HCT116 (cell line): ENCODE measurements at places on chromosomes 1 and 21.

- no peak for DNase-seq
Observed at GRCh38 chr1:158126425-158126824, 54.3 kb upstream of the CD1D start.

- DNase-seq = no peak
Observed at GRCh38 chr21:30726726-30727125, 8.1 kb upstream of the KRTAP21-3 start.

DNA sequence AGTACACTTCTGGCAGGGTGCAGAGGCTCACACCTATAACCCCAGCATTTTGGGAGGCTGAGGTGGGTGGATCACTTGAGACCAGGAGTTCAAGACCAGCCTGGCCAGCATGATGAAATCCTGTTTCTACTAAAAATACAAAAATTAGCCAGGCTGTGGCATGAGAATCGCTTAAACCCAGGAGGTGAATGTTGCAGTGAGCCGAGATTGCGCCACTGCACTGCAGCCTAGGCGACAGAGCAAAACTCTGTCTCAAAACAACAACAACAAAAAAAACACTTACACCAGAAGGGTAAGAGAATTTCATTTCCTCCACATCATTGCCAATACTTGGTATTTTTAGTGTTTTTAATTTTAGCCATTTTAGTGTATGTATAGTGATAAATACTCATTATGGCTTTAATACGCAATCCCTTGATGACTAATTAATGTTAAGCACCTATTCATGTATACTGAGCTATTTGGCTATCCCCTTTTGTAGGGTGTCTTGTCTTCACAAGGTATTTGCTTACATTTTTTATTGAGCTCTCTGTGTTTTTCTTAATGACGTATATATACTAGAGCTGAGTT, 77.1 kb upstream of the TNR start:
- DNase-seq = no peak

GRCh38 chr1:87024936-87025540, 110.6 kb downstream of the HS2ST1 start:
- DNase-seq = peak; percentile 15

- no peak for DNase-seq
Observed at GRCh38 chr1:203066965-203067364, 18.8 kb downstream of the MYOG start.

- no peak for DNase-seq
Observed at GRCh38 chr1:1295154-1295923, 12.4 kb downstream of the ACAP3 start.

DNA sequence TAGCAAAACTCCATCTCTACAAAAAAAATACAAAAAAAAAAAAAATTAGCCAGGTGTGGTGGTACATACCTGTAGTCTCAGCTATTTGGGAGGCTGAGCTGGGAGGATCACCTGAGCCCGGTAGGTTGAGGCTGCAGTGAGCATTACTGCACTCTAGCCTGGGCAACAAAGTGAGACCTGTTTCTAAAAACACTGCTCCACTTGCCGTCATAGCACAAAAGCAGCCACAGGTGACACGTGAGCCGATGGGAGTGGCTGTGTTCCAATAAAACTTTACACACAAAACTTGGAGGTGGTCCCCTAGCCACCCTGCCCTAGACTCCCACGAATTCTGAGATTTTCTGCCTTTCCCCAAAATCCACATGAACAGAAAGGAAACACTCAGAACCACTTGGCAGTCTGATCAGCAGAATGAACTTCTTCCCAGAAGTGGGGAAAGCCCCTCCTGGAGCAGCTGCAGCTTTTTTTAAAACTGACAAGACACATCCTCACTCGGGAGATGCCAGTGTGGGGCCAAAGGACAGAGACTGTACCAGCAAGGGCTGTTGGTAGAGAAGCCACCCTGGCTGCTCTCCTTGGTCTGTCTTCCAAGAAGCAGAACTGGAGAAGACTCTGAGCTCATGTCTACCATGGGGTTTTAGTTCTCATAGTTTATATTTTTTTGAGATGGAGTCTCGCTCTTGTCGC, 23.3 kb downstream of the PLEKHM2 start:
- DNase-seq = no peak

DNA sequence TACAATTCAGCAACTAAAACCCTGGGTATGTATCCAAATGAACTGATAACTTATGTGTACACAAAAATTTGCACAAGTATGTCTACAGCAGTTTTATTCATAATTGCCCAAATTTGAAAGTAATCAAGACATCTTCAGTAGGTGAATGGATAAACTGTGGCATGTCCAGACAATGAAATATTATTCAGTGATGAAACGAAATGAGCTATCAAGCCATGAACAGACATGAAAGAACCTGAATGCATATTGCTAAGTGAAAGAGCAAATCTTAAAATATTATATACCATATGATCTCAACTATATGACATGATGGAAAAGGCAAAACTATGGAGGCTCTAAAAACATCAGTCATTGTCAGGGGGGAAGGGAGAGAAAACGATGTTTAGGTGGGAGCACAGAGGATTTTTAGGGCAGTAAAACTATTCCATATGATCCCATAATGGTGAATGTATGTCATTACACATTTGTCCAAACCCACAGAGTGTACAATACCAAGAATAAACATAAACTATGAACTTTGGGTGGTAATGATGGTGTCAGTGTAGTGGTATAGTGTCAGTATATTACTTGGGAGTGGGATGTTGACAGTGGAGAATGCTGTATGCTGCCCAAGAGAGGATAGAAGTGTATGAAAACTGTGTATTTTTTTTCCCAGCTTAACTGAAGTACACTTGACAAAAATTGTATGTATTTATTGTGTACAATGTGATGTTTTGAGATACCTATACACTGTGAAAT, 92.8 kb upstream of the PPP2R5A start:
- DNase-seq = no peak

DNA sequence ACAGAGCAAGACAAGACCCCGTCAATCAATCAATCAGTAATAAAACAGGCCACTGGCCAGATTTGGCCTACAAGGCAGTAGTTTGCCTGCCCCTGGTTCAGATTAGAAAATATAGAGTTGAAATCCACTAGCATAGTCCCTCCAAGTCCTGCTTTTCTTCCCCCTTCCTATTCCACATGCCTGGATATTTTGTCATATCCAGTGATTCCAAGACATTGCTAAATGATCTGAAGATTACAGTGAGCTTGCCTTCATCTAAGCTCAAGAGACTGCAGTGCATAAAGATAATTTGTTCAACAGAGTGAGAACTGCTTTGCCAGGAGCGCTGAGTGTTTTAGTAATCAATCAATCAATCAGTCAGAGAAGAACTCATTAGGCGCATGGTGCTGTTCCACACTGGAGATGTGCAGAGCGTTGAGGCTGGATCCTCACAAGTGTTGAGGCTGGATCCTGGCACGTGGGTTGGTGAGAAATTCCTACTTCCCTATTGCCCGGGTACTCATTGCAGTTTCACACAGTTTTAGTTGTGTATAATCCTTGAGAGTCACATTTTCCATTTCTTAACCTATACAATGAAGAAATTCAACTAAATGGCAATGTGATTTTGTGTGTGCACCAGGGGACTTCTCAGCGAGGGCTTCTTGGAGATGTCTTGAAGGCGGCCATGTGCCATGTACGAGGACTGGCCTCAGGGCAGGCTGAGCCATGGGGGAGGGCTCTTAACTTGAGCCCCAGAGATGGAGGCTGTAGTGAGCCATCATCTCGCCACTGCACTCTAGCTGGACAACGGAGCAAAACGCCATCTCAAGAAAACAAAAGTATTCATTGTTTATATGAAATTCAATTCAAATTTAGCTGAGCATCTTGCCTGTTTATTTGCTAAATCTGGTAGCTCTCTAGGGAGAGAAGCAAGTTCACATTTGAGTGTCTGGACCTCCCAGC, 76.3 kb downstream of the TOMM20 start:
- no peak for DNase-seq

- no peak for DNase-seq
Observed at GRCh38 chr1:109620401-109620791, 759 bp downstream of the AMPD2 start.

- DNase-seq = no peak
Observed at GRCh38 chr1:197435224-197435623, 167.2 kb downstream of the CRB1 start.

GRCh38 chr1:46285730-46286477, 17.5 kb downstream of the LRRC41 start:
- no peak for DNase-seq

GRCh38 chr1:34162852-34163766, 1.9 kb downstream of the CSMD2 start:
- DNase-seq = peak; percentile 39

GRCh38 chr1:38624336-38625039, 235.1 kb downstream of the RRAGC start:
- DNase-seq = no peak

DNA sequence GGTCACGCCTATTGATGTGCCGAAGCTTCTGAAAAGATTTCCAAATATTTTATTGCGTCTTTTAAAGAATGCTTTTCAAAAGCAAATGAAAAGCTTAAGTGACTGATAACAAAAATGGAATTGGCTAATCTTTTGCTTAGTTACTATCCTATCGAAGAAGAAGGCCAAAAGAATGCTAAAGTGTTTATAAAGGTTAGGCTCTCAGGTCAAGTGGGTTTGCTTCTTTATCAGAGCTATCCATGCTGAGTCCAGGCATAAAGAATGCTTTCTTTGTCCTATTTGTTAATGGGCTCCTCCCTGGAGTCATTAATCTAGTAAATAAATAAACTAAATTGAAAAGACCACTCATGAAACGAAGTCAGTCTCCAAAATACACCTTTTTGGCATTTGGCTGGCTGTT, 133.4 kb upstream of the LYPLAL1 start:
- no peak for DNase-seq

DNA sequence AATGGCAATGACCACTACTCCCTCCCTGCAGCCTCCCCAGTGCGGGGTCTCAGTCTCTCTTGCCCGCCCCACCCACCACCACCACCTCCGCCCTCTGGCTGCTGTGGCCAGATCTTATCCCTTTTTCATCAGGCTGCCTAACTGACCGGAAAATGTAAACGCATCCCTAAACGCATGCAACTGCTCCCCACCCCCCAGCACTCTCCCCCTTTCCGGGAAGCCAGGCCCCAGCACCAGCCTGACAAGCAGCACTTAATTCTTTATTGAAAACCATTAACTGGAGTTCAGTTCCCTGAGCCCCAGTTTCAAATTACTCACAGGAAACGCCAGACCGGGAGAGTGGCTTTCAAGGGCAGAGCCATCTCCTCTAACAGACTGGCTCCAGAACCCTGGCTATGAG, 147.7 kb downstream of the DMRTA2 start:
- no peak for DNase-seq

DNA sequence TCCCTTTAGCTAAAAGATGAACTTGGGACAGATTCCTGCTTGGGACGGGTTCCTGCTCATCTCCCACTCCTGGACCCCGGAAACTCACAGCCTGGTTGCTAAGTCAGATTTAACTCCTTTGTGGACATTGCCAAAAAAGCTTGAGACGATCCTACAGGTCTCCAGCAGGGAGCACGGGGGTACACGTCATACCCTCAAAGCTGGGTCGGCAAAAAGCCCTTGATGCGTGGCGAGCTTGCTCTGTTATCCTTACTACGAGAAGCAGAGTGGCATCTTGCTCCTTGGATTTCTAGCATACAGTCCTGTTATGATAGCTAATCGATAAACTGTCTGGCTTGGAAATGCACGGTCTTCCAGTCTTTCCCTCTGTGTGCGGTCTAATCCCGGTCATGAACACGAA, 60.8 kb upstream of the KRTAP19-8 start:
- DNase-seq = no peak

DNA sequence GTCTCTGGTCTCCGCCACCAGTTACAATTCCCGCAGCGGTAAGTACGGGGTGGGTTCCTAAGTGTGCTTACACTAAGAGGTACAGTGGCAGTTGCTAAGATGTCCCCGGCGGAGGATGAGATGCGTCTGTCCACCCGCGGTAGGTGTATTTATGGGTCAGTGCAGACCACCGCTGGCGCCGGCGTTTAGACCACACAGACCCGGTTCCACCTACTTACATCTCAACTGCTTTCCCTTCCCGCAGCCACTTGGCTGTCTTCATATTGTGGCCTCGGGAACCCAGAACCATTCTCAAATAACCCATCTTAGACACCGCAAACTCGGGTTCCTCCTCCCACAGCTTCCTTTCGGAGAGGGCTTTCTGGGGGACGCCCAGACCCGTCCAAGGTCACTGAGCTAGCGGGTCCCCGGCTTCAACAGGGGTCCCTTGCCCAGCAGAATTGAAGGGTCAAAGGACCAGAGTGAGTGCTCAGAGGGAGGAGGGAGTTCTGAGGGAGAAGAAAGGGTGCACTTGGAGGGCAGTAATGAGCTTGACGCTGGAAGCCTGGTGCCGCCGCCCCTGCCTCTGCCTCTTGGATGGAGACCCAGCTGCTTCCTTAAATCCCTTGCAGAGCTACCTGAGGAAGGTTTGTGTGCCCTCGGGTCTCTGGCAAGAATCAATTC, 8.6 kb downstream of the NR5A2 start:
- no peak for DNase-seq

- no peak for DNase-seq
Observed at GRCh38 chr1:225449774-225450173, 21.9 kb upstream of the LBR start.

- DNase-seq = no peak
Observed at GRCh38 chr1:60936163-60936562, 146.2 kb upstream of the NFIA start.

DNA sequence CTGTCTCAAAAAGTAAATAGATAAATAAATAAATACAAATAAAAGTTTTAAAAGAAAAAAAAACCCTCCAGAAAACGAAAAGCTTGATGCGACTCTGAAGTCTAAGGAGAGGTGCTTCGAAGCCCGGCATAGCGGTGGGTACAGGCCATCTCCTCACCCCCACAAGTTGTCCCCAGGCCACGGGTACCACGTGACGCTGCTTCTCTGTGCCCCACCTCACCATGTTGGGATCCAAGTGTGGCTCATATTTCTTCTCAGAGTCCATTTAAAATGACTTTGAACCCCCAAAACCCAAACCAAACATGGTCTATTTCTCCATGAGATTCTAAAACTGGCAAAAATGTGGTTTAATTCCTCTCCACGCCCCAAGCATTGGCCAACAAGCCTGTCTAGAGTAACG, 32.9 kb upstream of the ZC3H12A start:
- DNase-seq = no peak

GRCh38 chr1:227315629-227316346, 2.5 kb downstream of the CDC42BPA start:
- no peak for DNase-seq

- DNase-seq = no peak
Observed at GRCh38 chr21:31943561-31943960, 70.7 kb downstream of the HUNK start.

GRCh38 chr1:21064057-21064456, 112.6 kb downstream of the EIF4G3 start:
- DNase-seq = no peak

DNA sequence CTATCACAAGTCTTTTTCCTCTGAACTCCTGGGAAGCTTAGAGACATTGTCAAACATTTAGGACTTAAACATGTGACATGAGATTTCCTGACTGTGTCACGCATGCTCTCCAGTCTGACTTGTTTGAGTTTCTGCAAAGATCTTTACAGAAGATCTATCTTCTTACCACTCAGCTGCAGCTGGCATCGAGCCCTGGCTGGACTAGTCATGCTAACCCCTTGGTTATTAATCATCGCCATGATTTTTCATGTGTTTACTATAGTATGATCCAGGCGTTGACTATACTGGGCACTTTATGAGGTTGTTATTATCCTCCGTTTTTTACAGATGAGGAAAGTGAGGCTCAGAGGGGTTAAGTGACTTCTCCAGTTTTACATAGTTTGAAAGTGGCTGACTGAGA, 18.1 kb upstream of the IRF2BP2 start:
- no peak for DNase-seq
